ENCODE measurements at places on chromosomes 5 and 9.

DNA sequence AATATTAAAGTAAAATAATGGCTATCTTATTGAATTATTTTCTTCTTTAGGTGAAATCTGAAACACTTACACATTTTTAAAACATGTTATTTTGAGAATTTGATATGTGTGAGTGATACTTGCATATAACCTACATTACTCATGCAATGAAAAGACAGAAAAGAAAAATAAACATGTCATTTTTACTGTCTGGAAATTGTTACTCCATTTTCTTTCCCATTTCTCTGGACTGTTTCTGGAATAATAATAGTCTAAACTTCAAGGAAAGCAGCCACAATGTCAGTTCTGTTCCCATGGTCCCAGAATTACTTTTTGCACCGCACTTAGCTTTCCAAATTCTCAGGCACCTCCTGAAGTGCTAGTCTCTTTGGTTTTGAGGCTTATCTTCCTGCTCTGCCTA is 145.5 kb downstream of the PRR16 start:
- no peak for DNase-seq

DNA sequence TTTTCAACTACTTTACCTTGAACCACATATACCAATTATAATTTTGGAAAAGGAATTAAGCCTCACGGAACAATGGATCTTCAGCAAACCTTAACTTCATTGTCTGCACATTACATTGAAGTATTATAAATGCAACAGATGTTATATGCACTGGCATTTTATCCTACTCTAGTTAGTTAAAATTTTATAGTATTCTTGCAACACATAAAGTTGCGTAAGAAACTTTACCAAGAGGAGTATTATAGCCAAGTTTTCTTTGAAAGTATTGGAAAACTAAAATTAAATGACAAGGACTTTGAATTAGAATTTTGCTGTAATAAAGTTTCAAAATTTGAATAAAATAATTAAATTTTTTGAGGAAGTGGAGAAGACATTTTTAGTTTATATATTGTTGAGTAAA is 63.4 kb upstream of the SREK1 start:
- DNase-seq, result no peak

DNA sequence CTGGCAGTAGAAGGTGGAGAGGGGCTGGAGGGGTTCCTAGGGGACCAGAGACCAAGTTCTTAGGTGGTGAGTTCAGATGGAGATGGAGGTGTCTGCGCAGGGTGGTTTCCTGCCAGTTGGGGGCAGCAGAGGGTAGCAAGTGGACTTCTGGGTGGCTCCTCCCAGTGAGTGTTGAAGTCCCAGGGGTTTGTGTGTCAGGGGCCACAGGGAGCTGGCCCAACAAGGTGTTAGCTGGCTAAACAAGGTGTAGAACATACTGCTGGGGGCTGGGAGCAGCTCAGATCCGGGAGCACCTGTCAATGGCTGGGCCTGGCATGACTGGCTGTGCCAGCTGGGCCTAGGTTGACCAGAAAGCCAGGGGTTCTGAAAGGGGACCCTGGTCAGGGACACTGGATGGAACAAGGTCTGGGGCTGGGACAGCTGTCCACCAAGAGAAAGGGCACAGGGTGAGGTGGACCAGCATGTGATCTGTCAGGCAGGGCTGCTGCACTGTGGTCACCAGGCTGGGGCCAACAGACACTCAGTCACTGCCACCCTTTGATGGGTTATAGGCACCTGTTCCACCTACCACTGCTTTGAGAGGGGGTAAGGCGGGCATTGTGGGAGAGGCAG is 35.6 kb downstream of the DAB2IP start:
- no peak for DNase-seq

GRCh38 chr9:84620338-84620737 is 49.2 kb upstream of the NTRK2 start:
- DNase-seq, result no peak

- DNase-seq, result no peak
Measured at GRCh38 chr9:87138128-87139040, 191.1 kb upstream of the GAS1 start.

GRCh38 chr5:1895739-1896420 is 13.2 kb upstream of the IRX4 start:
- DNase-seq, result no peak

DNA sequence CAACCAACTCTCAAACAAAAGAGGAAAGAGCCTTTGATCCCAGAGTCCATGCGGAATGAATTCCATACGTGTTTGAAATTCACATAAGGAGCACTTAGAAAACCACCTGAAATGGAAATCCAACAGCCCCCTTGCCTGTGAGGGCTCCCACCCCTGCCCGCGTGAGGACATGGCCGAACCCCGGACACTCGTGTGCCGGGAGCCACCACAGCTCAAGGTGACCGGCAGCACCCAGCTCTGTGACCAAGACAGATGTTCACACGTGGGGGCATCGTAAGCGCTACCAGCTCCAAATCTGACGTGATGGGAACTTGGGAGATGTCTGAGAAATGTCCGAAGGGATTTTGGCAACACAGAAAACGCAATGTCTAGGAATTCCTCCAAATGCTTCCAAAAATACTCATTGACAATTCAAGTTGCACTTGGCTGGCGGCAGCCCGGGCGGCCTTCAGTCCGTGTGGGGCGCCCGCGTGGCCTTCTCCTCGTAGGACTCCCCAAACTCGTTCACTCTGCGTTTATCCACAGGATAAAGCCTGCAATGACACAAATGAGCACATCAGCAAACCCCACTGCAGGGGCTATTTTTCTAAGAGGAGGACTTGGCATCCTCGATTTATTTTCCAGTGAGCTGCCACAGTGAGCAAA is 23.2 kb upstream of the TERT start:
- DNase-seq, result no peak

GRCh38 chr5:1747079-1747802 is 52.4 kb downstream of the MRPL36 start:
- DNase-seq, result no peak

DNA sequence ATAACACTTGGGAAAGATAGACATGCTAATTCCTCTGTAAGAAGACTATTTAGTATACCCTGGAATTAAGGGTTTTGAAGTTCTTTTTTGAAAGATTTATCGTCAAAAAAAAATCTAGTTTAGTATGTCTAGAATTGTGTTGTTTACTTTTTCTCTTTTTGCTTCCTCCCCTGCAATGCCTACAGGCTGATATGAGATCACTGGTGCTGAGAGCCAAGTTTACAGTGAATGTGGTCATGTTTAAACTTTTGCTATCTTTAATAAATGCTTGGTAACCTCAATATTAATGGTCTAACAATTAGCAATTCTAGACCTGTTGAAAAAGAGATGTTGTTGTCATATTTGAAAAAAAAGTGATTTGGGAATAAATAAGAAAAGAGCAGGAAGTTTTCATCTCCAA is 86.1 kb downstream of the CWC27 start:
- DNase-seq, result no peak

DNA sequence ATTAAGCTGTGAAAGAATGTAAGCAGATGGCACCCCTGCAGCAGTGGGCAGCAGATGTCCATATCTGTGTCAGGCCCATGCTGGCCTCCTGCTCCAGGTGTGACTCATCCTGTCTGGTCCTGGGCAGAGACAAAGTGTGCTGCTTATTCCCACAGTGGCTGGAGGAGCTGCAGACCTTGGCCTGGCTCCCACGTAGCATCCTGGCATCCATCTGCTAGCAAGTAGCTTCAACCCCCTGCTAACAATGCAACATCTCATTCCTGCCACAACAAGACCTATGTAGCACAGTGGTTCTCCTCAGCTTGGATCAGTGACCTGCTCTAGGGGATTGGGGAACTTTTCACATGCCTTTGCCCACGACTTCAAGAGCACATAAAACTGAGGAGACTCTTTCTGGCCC is 126.4 kb upstream of the SLC12A2 start:
- no peak for DNase-seq

- DNase-seq, result no peak
Measured at GRCh38 chr5:160539431-160539830, 117.8 kb downstream of the PTTG1 start.

DNA sequence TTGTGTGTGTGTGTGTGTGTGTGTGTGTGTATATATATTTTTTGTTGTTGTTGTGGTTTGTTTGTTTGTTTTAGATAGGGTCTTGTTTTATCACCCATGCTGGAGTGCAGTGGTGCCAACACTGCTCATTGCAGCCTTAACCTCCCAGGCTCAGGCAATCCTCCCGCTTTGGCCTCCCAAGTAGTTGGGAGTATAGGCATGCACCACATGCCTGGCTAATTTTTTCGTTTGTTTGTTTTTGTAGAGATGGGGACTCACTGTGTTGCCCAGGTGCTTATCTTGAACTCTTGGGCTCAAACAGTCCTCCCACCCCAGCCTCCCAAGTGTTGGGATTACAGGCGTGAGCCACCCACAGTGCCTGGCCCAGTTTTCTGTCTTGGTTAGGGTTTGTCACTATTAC is 77.3 kb downstream of the GAPVD1 start:
- no peak for DNase-seq

Measured in activated T-helper 1 cell treated with Interleukin-2 at 50 U/mL for 16 hours (primary cell).